ENCODE measurements at places on chromosomes 11 and 22.

GRCh38 chr11:119382101-119382500 lies 611 bp upstream of the USP2 start:
- DNase-seq, result no peak

DNA sequence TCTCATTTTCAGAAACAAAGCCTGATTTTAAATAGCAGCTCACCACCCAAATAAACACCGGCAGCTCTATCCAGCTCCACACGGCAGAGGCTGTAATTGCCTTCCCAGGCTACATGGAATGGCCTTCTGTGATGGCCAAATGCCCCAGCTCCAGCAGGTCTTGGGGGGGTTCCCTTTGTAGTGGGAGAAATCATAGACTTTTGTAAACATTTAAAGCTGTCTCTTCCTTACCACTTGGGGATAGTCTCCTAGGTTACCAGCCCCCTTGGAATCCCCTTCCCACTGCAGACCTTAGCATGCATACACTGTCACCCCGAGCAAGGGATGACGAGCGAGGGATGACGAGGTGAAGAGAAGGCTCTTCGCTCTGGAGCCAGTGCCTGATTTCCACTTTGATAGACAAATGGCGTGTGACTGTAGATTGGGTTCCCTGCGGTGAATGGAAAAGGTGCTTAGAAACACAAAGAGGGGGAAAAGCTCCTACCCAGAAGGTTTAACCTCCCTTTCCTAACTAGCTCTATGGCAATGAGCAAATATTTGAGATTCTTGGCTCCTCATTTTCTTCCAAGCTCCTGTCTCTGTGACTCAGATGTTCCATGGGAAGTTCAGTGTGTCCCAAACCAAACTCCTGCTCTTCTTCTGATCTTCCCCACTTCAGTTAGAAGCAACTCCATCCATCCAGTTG lies 108.0 kb upstream of the CADM1 start:
- DNase-seq, result no peak

DNA sequence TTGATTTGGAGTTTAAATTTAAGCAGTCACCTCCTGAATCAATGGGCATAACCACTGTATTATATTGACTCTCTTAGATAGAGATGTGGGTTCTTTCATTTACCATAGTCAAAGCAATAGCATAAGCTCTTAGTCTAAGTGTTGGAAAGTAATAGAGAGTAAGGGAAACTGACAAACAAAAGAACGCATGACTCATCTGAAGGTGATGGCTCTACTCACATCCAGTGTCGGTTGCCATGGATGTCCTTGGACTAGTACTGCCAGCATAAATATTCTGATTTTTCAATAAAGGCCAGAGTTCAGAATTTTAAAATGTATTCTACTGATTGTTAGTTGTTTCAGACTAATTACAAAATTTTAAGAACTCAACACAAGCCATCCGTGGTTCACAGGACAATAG lies 444.9 kb upstream of the DDI1 start:
- DNase-seq, result no peak

DNA sequence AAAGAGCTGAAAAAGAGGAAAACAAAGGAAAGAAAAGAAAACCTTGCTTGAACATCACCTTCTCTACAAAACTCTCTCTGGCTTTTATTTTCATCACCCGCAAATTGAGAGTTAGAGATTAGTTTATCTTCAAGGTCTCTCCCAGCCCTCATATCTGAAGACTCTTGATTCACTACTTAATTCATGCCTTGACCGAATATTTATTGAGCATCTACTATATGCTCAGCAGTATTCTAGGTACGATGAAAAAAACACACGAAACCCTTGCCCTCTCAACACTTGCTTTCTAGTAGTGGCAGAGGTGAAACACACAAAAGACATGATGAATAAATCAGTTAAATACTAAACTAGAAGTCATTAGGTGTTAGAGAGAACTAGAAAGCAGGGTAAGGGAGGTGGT lies 150.6 kb upstream of the CADM1 start:
- DNase-seq, result no peak

DNA sequence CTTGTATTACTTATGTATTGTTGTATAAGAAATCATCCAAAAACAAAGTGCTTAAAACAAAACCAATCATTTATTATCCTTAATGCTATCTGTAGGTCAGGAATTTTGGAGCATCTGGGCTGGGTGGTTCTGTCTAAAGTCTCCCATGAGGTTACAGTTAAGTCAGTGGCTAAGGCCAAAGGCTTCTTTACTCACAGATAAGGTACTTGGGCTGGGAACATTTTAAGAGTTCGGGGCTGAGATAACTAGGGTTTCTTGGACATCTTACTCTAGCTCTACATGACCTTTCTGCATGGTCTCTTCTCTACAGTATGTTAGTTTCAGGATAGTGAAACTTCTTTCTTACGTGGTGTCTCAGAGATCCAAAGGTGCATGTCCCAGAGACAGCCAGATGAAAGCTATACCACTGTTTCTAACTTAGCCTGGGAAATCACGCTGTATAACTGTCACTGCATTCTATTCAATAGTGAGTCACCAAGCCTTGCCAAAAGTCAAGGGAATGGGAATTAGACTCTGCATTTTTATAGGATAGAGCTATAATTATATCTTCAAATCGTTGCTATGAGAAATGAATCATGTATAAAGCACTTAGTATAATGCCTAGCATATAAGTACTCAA lies 29.6 kb downstream of the SOX6 start:
- DNase-seq, result no peak

DNA sequence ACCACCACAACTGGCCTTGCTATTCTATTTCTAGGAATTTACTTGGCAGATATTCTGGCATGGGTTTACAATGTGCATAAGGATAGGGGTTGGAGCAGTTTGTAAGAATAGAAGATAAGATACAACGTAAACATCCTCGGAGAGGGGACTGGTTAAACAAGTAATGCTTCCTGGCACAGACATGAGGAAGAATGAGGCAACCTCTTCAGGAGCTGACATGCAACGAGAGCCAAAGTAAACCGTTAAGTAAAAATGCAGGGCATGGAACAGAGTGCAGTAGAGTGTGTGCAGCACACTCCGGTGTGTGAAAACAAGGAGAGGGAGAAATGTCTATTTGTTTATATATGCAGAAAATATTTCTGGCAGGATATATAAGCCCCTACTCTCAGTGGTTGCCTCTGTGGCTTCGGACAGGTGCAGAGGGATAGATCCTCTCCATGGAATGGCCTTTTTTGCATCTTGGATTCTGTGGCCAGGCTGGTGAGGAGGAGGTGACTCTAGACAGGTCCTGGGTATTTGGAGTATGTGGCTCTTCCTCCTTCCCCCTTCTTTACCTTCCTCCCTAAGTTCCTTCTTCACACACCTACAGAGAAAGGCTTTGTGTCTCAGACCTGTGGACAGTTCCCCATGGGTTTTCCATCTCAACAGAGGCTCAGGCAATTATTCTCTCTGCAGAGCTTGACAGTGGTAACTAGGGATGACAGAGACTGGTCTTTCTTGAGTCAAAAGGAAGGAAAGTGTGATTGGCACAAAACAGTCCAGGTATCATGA lies 2.5 kb downstream of the RAB36 start:
- no peak for DNase-seq

GRCh38 chr11:27234043-27234668 lies 128.9 kb downstream of the CCDC34 start:
- peak; percentile 99 for DNase-seq

DNA sequence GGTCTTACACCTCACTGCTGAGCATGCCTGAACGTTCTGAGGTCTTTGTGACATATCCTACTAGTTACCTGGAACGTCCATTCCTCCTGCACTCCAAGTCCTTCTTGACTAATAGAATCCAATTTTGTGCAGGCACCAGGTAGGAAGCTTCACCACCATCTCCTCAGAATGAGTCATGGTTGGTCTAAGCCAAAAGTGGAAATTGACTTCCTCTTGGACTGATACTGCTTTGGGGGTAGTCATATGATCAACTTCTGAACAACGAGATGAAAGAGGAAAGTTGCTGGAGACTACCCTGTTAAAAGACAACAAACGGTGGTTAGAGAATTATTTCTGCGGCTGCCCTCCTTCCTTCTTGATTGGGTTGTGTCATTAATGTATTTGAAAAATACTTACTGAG lies 374.2 kb upstream of the LARGE1 start:
- DNase-seq, result no peak

GRCh38 chr11:69194956-69195355 lies 39.2 kb downstream of the SMIM38 start:
- DNase-seq, result no peak

DNA sequence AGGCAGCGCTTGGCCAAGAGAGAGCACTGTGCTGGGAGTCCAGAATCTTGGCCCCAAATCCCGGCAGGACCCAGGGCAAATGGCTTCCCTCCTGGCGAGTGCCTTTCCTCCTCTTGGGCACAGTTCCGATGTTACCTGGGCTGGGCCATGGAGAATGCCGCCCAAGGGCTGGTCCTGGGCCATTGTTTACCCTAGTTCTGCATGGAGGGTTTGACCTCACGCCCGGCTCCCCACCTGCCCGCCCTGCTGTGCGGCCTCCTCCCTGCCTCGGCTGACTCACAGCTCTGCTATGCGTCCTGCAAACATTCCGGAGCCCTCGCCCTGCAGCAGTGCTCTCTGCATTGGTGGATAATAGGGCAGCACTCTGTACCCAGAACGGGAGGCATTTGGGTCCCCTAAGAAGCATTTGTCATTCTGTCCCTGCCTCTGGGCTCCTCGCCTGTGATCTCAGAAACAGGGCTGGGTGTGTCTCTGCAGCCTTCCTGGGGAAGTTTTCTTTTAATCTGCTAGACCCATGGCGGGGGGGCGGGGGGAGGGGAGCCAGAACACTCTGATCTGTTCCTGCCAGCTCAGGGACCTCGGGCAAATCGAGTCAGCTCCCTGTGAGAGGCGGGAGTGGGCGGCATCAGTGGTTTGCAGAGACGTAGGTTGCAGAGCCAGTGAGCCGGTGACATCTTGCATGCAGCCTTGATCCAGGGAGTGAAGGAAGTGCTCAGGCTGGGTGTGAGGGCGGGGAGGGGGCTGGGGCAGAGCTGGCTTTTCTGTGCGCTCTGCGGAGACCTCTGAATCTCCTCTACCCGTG lies 32.9 kb upstream of the SMIM38 start:
- peak; percentile 26 for DNase-seq

GRCh38 chr11:48170241-48171233 lies 46.1 kb upstream of the OR4B1 start:
- DNase-seq, result no peak
